ENCODE measurements at places on chromosomes 4 and X.

DNA sequence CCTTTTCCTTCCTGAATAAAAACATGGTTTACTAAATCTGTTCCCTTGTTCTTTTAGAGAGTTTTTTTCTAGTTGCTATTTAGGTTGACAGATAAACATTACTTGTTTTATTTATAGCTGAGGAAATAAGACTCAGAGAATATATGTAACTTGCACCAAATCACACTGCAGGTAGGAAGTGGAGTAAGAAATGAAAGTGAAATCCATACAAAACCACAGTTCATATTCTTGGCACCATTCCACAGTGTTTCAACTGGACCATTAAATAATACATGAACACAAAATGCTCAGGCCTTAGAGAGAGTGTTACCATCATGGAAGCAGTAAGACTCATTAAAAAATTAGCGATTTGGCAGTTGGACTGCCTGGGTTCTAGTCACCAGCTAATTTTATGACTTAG is 326.9 kb upstream of the SLIT2 start:
- no peak for DNase-seq

DNA sequence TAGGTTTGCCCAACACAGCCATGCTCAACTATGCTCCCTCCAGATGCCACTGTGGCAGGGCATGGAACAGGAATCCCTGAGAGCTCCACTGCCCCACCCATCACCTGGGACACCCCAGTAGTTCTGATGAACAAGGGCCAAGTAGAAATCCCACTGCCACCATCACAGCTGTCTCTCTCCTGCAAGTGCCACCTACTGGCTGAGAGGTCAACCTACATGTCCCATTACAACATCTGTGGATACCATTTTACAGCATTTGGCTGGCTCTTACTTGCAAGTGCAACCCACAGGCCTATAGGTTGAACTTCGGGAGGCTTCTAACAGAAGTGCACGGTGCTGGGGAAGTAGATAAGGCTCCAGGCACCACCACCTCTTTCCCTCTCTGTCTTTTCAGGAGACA is 142.5 kb downstream of the CXXC4 start:
- no peak for DNase-seq

- no peak for DNase-seq
Observed at GRCh38 chrX:131330735-131331134, 41.6 kb upstream of the IGSF1 start.

GRCh38 chrX:106611317-106611678 is 480 bp upstream of the RADX start:
- DNase-seq = no peak

- DNase-seq = no peak
Observed at GRCh38 chrX:50707405-50707804, 106.6 kb downstream of the SHROOM4 start.

Data from NCI-H1694 (cell line).